ENCODE measurements at places on chromosomes 7 and 10.

GRCh38 chr7:157278791-157279724, 57.7 kb upstream of the DNAJB6 start:
- DNase-seq, result no peak

GRCh38 chr10:80684259-80684658, 146.6 kb downstream of the SH2D4B start:
- no peak for DNase-seq

DNA sequence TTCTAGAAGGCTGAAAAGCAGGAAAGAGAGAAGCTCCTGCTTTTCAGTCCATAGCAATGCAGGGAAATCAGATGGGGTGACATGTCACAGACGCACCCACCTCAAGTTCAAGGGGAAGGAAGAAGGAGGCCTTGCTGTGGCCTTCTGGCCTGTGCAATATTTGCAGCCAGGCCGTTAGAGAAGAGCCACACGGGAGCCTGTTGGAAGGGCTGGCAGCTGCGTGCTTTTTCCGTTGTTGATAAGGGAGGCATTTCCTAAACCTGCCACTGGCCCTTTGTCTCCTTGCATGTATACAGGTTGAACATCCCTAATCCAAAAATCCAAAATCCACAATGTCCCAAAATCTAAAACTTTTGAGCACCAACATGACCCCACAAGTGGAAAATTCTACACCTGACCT, 492.5 kb upstream of the ZMIZ1 start:
- DNase-seq, result no peak

DNA sequence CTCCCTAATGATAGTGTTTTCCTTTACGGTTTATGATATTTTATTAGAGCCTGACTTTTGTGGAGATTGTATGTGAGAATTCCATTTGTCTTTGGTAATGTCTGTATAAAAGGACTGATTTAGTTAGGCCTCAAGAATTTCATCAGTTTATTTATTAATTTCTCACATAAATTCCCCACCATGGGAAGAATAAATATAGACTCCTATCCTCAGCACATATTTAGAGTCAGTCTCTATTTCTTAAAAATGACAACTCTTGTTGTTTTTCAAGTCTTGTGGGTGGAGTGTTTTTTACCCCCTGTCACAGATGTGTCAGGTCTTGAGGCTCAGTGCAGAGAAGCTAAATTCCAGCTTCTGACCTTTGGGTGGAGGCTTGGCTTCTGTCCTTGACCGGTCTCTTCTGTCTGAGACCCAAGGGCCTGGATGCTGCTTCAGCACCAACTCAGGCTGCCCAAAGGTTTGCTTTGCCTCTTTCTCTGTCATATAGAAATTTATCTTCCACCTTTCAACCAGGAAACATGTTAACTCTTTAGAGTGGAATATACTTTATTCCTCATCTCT, 117.3 kb upstream of the INHBA start:
- no peak for DNase-seq

DNA sequence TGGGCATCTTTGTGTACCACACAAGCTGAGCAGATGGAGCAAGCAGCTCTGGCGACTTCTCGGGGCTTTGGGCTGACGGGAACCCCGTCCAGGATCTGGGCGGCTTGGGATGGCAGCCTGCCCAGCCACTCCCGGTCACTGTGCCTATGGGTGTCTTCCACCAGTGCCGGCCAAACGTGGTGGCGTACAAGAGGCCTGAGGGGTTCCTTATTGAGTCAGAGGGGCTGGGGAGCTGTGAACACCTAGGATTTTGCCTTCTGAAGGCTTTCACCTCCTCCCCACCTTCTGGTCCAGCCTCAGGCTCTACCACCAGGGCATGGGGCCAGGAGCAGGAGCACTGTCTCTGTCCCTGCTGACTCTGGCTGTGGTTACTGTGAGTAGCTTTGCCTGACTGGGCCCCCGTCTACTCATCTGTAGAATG, 71.8 kb upstream of the PPIF start:
- DNase-seq, result no peak

GRCh38 chr7:2247141-2247995, 5.3 kb downstream of the NUDT1 start:
- DNase-seq, result no peak

DNA sequence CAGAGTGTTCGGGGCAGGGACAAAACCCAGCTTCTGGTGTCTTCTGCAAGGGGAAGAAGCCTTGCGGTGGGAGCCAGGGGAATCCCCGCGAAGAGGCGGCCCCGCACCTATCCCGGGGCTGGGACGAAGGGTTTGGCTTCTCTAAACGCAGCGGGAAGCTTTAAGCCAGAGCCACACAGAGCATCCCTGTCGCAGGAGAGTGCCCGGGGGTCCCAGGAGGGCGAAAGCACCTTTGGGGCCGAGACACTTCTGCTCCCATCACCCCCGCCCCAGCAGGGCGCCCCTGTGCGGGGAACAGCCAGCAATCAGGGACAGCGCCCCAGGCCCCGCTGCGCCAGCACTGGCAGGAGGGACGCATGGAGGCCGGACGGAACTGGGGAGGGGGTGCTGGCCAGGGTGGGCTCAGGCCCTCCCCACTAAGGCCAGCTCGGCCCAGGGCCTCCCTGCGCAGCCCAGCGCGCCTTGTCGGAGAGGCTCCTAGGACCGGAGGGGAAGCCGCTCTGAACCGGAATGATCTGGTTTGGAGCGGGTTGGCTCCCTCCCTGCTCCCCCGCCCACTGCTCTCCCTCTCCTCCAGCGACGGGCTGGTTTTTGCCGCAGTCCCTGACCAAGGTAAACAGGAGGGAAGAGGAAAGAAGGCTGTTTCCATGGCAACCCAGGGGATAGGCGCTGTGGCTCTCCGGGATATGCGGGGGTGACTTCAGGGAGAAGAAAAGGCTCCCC, 63.9 kb downstream of the TMEM209 start:
- no peak for DNase-seq

GRCh38 chr10:88297103-88297502, 286.0 kb downstream of the RNLS start:
- no peak for DNase-seq

Measured in activated naive CD4-positive, alpha-beta T cell treated with anti-CD3 and anti-CD28 coated beads, Interleukin-2, amount 50 U/mL, for 72 hours (primary cell).